A549 treated with Mapracorat at 1 μM for 4 hours (cell line): ENCODE measurements at places on chromosomes 2 and 18. TPM values are rescaled to one million over a fixed set of nuclear protein-coding genes. Genes with fewer than 3 reads are reported as not detected.

MPP4 gene
- 0.09 to 0.10 TPM in 2 of 5 replicates, not detected in the others for total RNA-seq

CTAGE1 gene
- not detected in 5 replicates for total RNA-seq

CD207 gene
- total RNA-seq = not detected in 5 replicates

GREB1L gene
- 2.8 to 4.3 TPM (median 3.7 TPM) in 5 replicates for total RNA-seq

TTLL4 gene
- total RNA-seq = 24.1 to 32.8 TPM (median 24.6 TPM) in 5 replicates

ZAP70 gene
- total RNA-seq = 0.27 TPM in 1 of 5 replicates, not detected in the others

ZEB2 gene
- total RNA-seq = 5.2 to 9.2 TPM (median 7.8 TPM) in 5 replicates

LYPD1 gene
- total RNA-seq = 14.4 to 19.1 TPM (median 15.2 TPM) in 5 replicates

CD28 gene
- total RNA-seq = not detected in 5 replicates

RPRM gene
- 0.12 TPM in 1 of 5 replicates, not detected in the others for total RNA-seq

TEX44 gene
- not detected in 5 replicates for total RNA-seq

GALNT14 gene
- 41.2 to 47.8 TPM (median 47.3 TPM) in 5 replicates for total RNA-seq

NDC80 gene
- 12.5 to 15.4 TPM (median 13.3 TPM) in 5 replicates for total RNA-seq

TUBB8B gene
- total RNA-seq = 0.18 TPM in 1 of 5 replicates, not detected in the others

REG1B gene
- total RNA-seq = not detected in 5 replicates

G6PC2 gene
- not detected in 5 replicates for total RNA-seq

KATNAL2 gene
- total RNA-seq = 1.3 to 2.4 TPM (median 1.8 TPM) in 5 replicates

IL36RN gene
- 0.07 to 0.21 TPM in 2 of 5 replicates, not detected in the others for total RNA-seq

DSC3 gene
- 0.99 to 1.6 TPM (median 1.3 TPM) in 5 replicates for total RNA-seq

CYRIA gene
- total RNA-seq = 0.15 to 0.86 TPM (median 0.28 TPM) in 5 replicates

CTIF gene
- 11.6 to 16.1 TPM (median 14.5 TPM) in 5 replicates for total RNA-seq

CFAP221 gene
- total RNA-seq = 0.22 to 1.0 TPM (median 0.31 TPM) in 5 replicates

IL37 gene
- total RNA-seq = not detected in 5 replicates

SKA1 gene
- total RNA-seq = 11.2 to 11.9 TPM (median 11.7 TPM) in 5 replicates

KIDINS220 gene
- 15.7 to 21.1 TPM (median 19.3 TPM) in 5 replicates for total RNA-seq

GMPPA gene
- 33.9 to 37.6 TPM (median 36.5 TPM) in 5 replicates for total RNA-seq

SGPP2 gene
- 0.35 to 0.55 TPM (median 0.42 TPM) in 5 replicates for total RNA-seq

VIL1 gene
- total RNA-seq = 0.13 to 0.51 TPM (median 0.21 TPM) in 5 replicates
